H4 (cell line): ENCODE measurements at places on chromosomes 3 and 15. TPM values are rescaled to one million over a fixed set of nuclear protein-coding genes. Genes with fewer than 3 reads are reported as not detected.
A peak's percentile ranks its signal among the peaks of the same experiment; 100 is the strongest.

The RAD51 gene
- total RNA-seq: 8.5 and 13.5 TPM in 2 replicates

- DNase-seq: no peak
These were observed 36.0 kb downstream of the FOXP1 start for GRCh38 chr3:71547249-71548198.

GRCh38 chr3:17039594-17039993 lies 154.8 kb downstream of the PLCL2 start:
- DNase-seq: peak; percentile 50

DNA sequence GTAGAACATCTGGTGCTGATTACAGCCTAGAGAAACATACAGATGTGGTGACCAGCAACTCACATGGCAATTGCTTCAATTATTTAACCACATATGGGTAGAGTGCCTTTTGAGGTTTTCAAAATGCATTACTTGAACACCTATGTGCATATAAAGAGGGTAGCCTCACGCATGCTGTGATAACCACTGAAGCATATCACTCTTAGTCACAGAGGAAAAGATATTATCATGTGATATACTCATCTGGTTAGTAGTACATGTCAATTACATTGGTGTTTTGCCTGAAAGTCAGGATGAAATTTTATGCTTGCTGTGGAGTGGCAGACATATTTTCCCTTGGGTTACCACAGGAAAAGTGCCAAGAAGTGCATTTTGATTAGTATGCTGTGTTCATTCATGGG lies 459.3 kb upstream of the AGTR1 start:
- peak; percentile 45 for DNase-seq

DNA sequence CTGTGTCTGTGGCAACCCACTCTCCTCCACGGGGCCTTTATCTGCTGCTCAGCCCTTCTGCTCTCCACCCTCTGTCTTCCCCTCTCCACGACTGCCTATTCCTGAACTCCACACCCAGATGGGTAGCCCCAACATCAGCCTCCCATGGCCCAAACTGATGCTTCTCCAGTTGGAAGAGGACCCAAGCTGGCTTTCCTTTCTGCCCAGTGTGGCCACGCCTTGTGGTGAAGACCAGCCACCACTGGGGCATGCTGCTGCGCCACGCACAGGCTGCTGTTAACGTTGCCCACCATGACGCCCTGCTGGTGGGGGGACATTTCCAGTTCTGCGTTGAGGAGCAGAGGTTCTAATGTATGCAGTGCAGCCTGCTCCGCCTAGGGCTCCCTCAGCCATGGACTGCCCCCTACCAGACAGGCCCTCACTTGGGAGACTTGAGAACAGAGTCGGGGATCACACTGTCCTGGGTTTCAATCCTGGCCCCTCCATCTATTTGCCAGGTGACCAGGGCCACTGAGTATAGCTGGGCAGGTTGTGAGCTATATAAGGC lies 26.9 kb downstream of the CFAP100 start:
- DNase-seq: no peak

- DNase-seq: peak; percentile 58
These were observed 187.1 kb upstream of the DNAJC19 start for GRCh38 chr3:181176601-181177000.

DNA sequence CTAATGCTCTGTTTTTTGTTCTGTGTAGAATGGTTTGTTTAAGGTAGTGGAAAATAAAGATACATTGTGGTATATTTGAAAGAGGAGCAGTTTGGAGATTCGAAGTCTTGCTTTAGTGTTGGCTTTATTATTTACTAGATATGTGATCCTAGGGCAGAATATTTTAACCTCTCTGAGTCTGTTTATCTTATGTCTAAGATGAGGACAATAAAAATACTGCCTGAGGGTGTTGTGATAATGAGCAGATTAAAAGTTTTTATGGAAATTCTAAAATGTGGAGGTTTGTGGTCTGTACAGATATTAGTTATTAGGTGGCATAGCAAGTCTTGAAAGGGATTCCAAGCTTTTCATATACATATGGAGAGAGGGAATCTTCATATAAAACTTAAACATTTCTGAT lies 15.0 kb downstream of the TCF12 start:
- no peak for DNase-seq

DNA sequence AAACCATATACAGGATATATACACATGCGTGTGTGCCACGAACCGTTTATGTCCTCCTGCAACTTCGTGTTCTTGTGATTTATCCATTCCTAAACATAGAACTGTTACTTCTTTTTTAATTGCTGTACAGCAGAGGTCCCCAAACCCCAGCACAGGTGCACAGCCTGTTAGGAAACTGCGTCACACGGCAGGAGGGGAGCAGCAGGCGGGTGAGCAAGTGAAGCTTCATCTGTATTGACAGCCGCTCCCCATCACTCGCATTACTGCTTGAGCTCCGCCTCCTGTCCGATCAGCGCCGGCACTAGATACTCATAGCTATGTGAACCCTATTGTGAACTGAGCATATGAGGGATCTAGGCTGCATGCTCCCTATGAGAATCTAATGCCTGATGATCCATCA lies 34.9 kb upstream of the NRROS start:
- no peak for DNase-seq

- no peak for DNase-seq
These were observed 812.3 kb upstream of the ALCAM start for GRCh38 chr3:104554425-104554824.
